ENCODE measurements at places on chromosomes 5 and 9. TPM values are rescaled to one million over a fixed set of nuclear protein-coding genes. Genes with fewer than 3 reads are reported as not detected.

- no peak for DNase-seq
These were observed 24.5 kb upstream of the WDR38 start for GRCh38 chr9:124828489-124829333.

DNA sequence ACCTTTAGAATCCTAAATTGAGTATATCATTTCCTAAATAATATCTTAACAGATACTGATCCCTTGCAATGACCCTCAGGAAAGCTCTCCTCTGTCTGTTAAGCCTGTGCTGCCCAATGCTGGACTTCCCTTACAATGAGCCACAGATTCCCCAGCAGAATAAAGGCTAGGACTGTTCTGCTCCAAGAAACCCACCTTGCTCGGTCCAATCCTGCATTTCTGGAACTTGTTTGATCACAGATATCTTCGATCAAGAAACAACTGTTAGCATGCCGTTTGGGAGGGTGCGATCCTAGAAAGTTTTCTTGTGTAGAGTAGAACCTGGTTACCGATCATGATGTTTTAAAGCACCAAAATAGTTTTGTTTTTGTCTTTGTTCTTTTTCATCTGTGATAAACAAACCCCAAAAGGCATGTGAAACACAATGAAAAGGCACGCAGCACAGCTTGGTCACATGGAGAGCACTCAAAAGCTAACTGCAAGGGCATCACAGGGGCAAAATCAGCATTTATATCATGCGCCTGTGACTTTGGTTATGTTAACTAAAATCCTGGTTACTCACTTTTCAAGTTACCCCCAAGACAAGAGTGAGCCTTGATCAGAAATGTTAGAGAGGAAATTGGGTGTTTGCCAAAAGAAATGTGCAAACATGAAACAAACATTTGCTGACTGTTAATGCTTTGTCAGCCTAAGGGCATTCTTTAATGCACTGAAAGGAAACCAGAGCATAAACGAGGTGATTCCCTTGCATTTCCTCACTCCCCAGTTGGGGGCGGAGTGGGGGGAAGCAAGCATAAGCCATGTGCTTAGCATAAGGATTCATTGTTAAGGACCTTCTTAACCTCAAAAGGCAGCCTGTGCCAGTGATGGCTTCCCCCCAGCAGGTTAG, 61.9 kb upstream of the ADAMTS16 start:
- no peak for DNase-seq

DNA sequence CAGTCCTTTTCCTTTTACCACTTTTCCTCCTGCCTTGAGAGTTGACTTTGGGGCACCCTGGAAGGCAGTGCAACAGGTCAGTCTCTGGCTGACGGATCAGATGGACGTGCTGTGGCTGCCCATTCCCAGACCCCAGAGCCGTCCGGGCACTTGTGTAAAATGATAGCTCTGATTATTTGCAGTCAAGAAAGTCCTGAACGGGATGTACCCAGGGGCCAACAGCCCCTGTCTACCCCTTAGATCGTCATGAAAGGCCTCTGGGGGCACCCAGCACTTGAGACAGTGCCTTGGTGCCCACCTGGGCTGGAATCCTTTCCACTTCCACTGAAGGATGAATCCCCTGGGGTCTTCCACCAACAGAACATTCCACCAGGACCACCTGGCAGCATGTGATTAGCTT, 17.7 kb upstream of the ANGPTL2 start:
- no peak for DNase-seq

Gene PCDHA10
- total RNA-seq: 0.91 TPM

Gene PCDHGB5
- total RNA-seq: 9.1 TPM
